ENCODE measurements at places on chromosomes 5 and 9.

- DNase-seq, result no peak
Observed at GRCh38 chr9:88786291-88787079, 204.8 kb upstream of the S1PR3 start.

GRCh38 chr5:60672693-60673264 is 27.2 kb downstream of the DEPDC1B start:
- no peak for DNase-seq

DNA sequence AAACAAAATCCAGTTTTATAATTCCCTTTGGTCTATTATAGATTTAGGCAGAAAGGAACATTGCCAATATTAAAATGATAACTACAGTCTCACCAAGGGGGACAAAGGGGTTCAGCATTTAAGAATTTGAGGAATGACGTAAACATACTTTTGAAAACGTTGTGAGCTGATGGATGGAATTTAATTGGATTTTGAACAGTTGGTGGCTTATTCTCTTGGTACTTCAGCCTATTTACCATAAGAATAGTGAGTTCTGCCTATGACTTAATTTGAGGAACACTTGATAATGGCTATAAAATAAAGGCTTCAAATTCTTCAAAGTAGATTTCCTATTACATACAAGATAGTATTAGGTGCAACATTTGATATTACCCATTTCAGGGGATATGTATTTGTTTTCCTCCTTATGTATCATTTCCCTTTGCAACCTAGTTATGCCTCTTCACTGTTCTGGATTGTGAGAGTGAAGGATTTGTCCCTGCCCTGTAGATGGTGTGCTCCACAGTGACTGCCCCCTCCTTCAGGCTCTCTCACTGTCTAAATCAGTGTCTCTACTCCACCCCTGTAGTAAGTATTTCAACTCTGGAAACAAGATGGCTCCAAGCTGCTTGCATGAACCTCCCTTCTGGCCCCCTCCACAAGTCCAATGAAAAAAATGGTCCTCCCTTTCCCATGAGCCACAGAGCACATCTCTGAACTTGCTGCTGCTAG is 225.6 kb downstream of the ARHGEF28 start:
- DNase-seq, result no peak

- no peak for DNase-seq
Observed at GRCh38 chr9:27086818-27087680, 22.0 kb upstream of the TEK start.

DNA sequence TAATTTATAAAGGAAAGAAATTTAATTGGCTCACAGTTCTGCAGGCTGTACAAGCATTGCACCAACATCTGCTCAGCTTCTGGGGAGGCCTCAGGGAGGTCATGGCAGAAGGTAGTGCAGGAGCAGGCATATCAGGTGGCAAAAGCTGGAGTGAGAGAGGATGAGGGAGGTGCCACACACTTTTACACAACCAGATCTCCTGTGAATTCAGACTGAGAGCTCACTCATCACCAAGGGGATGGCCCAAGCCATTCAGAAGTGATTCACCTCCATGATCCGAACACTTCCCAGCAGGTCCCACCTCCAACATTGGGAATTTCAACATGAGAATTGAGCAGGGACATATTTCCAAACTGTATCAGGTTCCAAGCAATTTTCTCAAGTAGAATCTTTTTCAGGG is 84.7 kb upstream of the BRINP1 start:
- DNase-seq, result no peak

- DNase-seq, result no peak
Observed at GRCh38 chr5:634191-634590, 22.1 kb downstream of the CEP72 start.
